ENCODE measurements at places on chromosomes 4 and X.

GRCh38 chr4:38859501-38859900 lies 2.9 kb upstream of the TLR6 start:
- DNase-seq, result no peak

- DNase-seq, result no peak
These were observed 2.6 kb downstream of the GIMD1 start for GRCh38 chr4:106366026-106366425.

DNA sequence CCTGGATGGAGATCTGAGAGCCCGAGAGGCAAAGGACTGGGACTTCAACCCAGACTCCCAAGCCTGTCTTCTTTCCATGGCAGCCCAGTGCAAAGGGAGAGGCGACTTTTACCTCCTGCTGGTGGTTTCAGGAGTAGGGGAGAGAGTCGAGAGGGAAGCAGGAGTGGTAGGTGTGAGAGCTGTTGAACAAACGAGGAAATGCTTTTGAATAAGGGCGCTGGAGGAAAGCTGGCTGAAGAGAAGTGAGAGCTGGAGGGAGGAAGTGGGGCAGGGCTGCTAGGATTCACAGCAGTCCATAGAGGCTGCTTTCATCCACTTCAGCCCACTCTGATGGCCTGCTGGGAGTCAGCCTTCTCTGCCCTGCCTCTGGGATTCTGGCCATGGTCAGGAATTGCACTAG lies 81.8 kb upstream of the EFNB1 start:
- DNase-seq, result no peak

DNA sequence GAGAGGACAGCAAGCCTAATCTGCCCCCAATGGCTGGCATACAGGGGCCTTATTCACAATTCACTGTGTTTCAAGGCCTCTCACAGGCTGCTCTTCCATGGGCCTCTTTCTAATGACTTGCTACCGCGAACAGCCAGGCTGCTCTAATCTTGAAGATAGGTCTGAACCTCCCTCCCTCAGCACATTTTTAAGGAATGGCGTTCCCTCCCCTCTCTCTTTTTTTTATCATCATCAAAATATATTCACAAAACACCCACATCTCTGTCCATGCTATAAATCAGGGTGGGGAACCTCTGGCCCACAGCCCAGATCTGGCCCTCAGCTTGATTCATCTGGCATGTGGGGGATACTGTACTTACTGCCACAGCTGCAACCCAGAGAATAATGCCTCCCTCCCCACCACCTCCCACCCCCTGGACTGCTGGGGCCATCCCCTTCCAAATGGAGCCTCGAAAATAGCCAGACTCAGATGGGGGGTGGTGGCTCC lies 76.2 kb upstream of the PLAC1 start:
- no peak for DNase-seq

DNA sequence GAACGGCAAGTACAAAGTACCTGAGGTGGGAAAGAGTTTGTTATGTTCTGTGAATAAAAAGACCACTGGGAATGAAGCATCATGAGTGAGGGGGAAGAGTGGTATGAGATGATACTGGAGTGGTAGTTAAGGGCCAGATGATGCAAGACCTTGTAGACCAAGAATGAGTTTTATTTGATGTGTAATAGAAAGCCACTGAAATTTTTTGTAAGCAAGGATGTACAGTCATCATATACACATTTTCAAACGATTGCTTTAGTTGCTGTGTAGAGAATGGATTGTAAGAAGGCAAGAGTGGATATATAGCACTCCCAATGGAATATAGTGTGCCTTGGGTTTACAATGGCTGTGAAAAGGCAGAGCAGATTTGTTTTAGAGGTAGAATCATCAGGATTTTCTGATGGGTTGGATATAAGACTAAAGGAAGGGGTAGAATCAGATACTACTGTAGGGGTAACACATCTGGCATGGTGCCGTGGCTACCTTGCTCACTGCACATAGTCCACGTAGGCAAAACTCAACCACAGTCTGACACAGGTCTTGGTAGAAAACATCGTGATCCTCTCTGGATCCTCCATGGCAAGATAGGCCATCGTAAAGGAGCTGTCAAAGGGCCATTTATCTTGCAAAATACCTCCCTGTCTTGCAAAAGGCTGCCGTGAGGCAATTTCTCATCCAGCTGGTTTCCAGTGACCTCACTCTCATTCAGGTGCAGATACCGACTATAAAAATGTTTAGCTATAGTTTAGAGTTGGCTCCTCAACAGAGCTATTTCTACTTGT lies 14.9 kb downstream of the TIFA start:
- no peak for DNase-seq

DNA sequence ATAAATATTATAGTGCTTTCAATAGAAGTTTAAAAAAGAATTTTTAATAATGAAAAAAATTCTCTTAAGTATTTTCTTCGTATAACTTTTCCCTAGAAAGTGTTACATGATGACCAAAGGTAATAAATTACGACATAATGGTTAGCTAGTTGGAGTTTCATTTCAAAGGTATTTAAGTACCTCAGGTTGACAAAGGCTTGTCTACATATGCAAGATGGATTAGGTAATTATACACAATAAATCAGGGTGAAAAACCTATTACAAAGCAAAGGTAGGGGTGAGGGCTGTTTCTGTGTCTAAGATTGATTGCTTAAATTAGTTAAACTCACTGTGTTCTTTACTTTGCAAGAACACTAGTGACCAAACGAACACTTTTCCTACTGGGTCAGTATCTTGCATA lies 508.5 kb upstream of the FAT1 start:
- DNase-seq, result no peak

- DNase-seq, result no peak
These were observed 34.7 kb downstream of the NHS start for GRCh38 chrX:17409566-17410290.

- DNase-seq, result no peak
These were observed 91.5 kb upstream of the UNC5C start for GRCh38 chr4:95640311-95640710.

GRCh38 chrX:13271511-13271910 lies 48.3 kb downstream of the ATXN3L start:
- DNase-seq, result peak; percentile 54

- no peak for DNase-seq
These were observed 21.8 kb upstream of the BBS12 start for GRCh38 chr4:122710434-122711308.

- DNase-seq, result peak; percentile 56
These were observed 34.0 kb downstream of the ETDB start for GRCh38 chrX:135086197-135086854.

- peak; percentile 51 for DNase-seq
These were observed 81.2 kb downstream of the SPRY1 start for GRCh38 chr4:123477711-123478209.

GRCh38 chrX:47577424-47577823 lies 4.8 kb upstream of the TIMP1 start:
- DNase-seq, result no peak

Data from inflammatory macrophage treated with lipopolysaccharide for 1 hour (primary cell).